ENCODE measurements at places on chromosomes 2 and 18.

GRCh38 chr2:108936076-108936864 lies 52.8 kb downstream of the EDAR start:
- peak; percentile 56 for DNase-seq

GRCh38 chr2:46163098-46163430 lies 134.1 kb upstream of the EPAS1 start:
- peak; percentile 61 for DNase-seq

DNA sequence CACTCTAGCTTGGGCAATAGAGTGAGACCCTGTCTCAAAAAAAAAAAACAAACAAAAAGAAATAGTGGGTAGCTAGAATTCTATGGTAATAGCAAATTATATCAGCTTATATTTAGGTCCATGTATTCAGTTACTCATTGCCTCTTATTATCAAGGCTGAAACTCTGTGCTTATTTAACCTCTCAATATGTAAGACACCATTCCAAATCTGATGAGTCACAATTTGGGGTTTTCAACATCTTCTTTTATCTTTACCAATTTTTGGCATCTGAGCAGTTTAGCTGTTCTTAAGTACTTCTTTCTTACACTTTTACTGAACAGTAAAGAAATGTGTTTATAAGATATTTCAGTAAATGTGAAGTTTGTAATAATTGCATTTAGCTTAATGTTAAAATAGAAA lies 69.3 kb downstream of the TTC27 start:
- DNase-seq, result no peak

- DNase-seq, result no peak
Observed at GRCh38 chr2:176435729-176436128, 166.5 kb downstream of the MTX2 start.

- no peak for DNase-seq
Observed at GRCh38 chr2:79191081-79191480, 31.5 kb upstream of the REG3A start.

GRCh38 chr18:62183578-62184195 lies 3.2 kb downstream of the PIGN start:
- no peak for DNase-seq

- DNase-seq, result no peak
Observed at GRCh38 chr2:219628986-219629901, 1.8 kb downstream of the SLC4A3 start.

Measured in ascending aorta (tissue), 2 donors.